ENCODE measurements at places on chromosomes 5 and 9.

GRCh38 chr5:151670953-151671636 lies 15.6 kb downstream of the SPARC start:
- DNase-seq: no peak

- no peak for DNase-seq
Measured at GRCh38 chr9:89781838-89782540, 177.2 kb downstream of the GADD45G start.

DNA sequence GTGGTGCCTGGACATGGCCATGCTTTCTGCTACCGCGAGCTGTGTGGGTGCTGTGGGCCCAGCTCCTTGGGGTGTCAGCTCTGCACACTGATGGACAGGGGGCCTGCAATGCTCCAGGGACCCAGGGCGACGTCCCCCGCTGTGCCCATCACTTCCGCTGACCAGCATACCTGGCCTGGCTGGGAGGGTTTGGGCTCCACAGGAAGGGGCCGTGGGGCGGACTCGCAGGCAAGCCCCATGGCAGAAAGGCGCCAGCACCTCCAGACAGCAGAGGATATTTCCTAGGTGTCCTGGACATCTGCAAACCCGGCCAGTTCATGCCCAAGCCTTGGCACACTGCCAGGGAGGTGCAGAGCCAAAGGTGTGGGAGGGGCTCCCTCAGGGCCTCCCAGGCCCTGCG lies 295.8 kb upstream of the IRX4 start:
- no peak for DNase-seq

- DNase-seq: no peak
Measured at GRCh38 chr5:172178991-172179989, 8.7 kb downstream of the STK10 start.

GRCh38 chr9:84239343-84239742 lies 101.2 kb downstream of the SLC28A3 start:
- no peak for DNase-seq

DNA sequence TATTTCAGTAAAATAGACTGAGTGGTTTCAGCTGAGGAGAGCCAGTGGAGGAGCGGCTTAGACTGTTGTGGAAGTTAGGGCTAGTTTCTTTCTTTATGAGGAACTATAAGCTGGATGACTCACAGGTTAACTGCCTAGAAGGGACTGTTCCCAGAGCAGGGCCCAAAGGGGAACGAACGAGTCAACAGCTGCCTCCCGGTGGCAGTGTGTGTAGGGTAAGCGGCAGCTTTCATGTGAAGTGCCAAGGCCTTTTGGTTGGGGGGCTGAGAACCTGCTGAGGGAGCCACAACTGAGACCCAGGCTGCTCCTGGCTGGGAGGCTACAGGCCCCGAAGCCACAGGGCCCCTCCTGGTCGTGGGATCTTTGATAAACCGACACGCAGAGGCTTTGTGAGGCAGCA lies 7.0 kb downstream of the SQSTM1 start:
- DNase-seq: no peak

GRCh38 chr9:123742009-123742767 lies 187.7 kb downstream of the DENND1A start:
- no peak for DNase-seq

- DNase-seq: no peak
Measured at GRCh38 chr9:136718345-136719194, 6.2 kb downstream of the DIPK1B start.

GRCh38 chr9:71937070-71937625 lies 25.7 kb downstream of the C9orf85 start:
- no peak for DNase-seq

DNA sequence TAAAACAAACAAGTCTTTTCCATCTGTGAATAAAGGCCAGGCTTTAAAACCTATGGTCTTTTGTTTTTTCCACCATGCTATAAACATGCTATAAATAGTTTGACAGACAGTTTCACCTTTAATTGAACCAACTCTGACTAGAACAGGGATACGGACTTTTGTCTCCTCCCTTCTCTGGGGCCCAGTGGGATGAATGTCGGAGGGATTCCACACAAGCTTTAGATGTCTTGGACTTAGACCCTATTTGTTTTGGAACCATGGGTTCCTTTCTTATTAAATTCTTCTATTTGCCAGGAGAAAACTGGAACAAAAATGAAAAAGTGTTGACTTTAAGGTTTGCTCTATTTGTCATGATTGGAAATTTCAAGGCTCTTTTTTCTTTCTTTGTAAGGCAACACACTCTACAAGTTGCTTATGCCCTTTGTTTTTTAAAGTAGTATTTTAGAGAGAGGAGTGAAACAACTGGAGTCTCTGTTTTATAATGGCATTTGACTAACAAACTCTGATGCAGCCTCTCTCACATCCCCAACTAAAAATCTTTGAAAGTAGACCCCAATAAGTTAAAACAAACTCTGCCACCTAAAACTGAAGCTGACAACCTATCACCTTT lies 145.3 kb downstream of the MLLT3 start:
- no peak for DNase-seq

DNA sequence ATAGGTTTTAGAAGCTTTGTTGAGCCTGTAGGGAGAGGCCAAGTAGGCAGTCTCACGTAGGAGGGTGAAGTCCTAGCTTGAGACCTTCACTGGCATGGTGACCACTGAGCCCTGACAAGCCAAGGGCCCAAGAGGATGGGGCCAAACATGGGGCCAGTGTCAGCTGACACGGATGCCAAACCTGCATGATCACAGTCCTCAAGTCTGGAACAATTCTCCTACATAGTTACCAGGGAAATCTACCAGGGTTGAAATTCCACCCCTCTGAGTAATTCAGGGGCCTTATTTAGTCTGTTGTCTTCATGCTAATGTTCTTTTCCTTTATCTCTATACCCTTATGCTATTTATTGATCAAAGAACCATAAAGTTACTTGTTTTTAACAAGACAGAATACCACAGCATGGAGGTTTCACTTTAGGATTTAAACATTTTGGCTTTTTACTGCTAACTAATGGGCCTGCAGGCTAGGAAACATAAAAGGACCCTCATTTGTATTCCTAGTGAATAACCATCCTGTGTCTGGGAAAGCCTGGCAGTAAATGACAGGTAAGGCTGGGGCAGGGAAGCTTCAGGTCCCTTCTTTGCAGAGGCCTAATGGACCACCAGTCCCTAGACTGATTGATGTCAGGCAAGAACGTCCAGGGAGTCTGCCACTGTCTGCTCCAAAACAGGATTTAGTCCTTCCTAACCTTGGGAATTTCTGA lies 140.8 kb downstream of the FGF1 start:
- no peak for DNase-seq

DNA sequence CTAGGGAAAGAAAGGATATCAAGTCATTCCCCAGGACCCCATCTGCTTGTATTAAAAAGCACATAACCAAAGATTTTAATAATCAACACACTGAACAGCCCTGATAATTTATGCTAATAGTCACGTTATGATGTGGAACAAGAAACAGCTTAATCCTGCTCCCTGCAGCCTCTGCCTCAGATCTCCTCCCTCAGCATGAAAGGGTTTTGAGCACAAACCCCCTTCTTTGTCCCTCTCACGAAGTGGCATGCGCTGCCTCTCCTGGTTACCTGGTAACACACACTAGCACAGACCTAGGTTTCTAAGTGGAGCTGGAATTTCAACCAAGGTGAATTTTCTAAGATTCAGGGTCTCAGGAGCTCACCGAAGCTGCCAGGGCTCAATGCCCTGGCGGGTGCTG lies 5.1 kb downstream of the IGFBPL1 start:
- DNase-seq: no peak

GRCh38 chr9:98823666-98824334 lies 16.3 kb downstream of the GALNT12 start:
- no peak for DNase-seq

GRCh38 chr9:132575811-132576210 lies 6.6 kb upstream of the BARHL1 start:
- DNase-seq: no peak

DNA sequence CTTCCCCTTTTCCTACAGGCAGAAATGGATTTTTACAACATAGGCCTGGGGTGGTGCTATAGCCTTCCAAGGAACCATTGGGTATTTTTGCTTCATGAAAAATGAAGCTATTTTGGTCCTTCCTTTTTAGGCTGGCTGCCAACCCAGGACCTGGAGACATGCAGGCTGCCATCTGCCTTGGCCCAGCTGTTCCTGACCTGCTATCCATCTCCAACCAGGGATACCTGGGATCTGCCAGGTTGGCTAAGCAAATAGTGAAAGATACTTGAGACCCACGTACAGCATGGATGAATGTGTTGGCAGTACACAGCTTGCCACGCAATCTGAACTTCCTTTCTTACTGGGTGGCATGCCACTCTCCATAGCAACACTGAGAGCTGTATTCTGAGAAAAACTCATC lies 31.1 kb downstream of the MRPS27 start:
- no peak for DNase-seq

DNA sequence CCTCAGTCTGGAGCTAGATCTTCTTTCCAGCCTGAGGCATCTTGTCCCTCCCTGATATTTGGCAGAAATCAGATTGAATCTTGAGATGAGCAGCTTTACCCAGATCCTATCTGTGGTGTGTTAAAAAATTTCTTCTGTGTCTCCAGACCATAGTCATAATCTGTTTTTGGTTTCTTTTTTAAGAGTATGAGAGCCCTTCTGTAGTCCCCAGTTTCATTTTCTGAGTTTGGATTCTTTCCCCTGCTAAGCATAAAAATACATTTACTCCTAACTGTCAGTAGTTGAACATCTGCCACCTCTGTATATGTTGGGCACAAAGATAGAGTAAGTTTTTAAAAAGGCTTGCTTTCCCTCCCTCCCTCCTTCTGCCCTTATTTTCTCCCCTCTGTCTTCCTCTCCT lies 137.7 kb downstream of the CNTLN start:
- no peak for DNase-seq

DNA sequence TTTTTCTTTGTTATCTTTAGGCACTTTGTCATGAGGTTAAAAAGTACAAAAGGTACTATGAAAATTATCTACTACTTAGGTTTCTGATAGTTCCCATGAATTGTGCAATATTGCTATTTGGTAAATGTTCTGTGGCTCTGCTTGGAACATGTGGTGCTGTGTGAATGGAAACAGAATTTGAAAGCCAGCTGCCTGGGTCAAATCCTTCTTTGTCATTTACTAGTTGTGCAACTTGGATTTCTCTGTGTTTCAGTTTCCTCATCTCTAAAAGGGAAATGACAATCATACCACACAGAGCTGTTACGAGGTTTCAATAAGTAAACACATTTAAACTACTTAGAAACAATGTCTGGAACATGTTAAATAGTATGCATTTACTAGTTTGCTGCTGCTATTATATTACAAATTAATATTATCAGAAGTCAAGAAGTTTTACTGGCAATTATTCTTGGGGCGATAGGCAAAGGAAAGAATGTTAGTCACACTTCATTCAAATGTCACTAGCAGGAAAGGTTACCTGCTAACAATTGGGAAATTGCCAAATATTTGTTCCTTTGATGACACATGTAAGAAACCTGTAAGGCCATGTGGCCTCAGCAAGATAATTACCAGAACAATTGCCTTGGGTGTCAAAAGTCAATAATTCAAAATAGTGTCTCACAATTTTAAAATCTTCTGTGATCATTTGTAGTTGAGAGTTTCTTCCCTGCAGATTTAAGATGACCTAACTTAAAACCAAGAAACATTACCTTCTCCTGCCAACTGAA lies 184.8 kb downstream of the KIAA0825 start:
- DNase-seq: no peak

DNA sequence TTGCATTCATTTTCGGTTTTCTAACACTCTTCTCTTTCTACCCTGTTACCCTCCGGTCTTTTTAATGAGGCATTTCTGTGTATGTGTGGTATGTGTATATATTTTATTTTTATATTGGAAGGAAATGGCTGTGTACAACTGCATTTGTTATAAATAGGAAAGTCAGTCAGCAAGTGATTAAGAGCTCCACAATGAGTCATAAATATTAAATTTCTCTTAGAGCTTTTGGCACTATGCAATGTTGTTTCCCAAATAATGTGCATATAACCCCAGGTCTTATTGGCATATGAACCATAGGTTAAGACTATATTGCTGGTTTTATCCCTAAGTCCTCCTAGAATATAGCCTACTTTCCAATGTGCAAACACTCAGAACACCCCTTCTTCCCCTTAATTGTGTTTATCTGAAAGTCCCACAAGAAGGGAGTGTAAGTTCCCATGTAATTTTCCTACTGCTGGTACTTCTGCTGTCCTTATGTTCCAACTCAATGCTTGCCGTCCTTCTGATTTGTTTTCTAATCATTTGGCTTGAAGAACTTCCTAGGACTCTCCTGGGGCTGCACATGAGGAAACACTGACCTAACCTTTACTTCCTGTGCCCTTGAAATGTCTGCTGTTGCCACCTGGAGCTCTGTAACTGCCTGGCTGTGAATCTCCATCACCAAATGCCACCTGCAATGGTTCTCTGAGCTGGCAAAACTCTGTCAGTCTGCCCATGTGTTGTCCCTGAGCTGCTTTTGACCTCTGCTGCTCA lies 65.5 kb upstream of the PCSK5 start:
- no peak for DNase-seq

DNA sequence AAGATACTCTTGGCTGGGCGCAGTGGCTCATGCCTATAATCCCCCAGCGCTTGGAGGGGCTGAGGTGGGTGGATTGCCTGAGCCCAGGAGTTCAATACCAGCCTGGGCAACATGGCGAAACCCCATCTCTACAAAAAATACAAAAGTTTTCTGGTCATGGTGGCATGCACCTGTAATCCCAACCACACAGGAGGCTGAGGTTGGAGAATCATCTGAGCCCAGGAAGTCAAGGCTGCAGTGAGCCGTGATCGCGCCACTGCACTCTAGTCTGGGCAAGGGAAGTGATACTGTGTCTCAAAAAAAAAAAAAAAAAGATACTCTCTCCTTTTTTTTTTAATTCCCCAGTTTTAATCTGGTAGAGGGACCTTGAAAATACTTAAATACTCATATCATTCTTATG lies 15.0 kb downstream of the ANKRD33B start:
- no peak for DNase-seq

GRCh38 chr5:57176350-57176857 lies 2.5 kb downstream of the GPBP1 start:
- DNase-seq: no peak

DNA sequence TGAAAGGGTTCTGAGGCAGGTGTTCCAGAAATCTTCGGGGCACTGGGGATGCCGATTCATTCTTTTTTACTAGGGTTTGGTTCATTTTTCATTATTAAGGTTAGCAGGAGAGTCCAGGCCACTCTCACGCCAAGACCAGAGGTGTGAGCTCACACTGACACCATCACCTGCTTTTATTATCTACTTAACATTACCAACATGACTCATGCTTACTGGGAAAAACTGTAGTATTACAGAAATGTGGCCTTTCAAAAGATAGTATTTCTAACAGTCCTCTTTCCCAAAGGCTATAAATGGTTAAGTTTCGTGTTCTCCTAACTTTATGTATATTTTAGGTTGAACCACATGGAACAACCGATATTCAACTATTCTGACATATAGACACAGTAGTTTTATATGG lies 222.1 kb downstream of the ROR2 start:
- DNase-seq: no peak

DNA sequence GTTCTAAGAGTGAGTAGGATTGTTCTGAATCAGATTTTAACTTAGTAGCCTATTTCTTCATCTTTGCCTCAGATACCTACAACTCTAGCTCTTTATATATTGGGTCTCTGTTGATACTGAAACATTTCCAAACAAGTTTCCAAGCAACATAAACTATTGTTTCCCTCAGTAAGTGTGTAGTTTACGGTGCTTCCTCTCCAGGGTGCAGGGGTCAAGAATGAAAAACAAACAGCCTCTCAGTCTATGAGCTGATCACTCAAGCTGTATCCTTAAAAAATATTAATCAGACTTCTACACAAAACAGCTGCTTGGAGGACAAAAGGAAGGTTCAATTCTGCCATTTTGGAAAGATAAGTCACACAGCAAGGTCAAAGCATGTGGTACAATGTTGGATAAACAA lies 75.0 kb downstream of the ADAMTS12 start:
- DNase-seq: no peak
